Nucleus accumbens (tissue), 56 donors: ENCODE measurements at places on chromosomes 11 and 22.

- DNase-seq = no peak
These were observed 178.6 kb downstream of the CNTN5 start for GRCh38 chr11:99199341-99199740.

DNA sequence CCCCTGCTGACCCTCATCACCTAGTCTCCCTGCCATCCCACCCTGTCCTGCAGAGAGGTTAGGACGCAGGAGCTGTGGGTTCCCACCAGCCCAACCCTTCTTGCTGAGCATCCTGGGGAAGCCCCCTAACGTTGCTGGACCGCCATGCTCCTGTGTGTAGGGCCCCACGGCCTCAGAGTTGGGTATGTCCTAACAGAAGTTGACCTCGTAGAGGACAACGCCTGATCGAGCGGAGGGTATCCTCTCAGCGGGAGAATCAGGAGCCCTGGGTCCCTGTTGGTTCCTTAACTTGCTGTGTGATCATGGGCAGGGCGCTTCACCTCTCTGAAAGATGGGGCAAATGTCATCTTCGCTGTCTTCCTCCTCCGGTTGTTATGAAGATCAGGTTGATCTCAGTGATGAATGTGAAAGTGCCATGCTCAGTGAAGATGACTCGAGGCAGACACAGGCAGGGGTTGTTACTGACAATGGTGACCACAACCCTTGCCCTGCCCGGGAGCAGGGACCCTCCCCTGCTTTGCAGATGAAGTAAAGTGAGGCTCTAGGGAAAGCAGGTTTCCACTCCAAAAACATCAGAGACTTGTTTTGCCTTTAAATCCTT, 19.3 kb upstream of the CD5 start:
- DNase-seq = no peak

DNA sequence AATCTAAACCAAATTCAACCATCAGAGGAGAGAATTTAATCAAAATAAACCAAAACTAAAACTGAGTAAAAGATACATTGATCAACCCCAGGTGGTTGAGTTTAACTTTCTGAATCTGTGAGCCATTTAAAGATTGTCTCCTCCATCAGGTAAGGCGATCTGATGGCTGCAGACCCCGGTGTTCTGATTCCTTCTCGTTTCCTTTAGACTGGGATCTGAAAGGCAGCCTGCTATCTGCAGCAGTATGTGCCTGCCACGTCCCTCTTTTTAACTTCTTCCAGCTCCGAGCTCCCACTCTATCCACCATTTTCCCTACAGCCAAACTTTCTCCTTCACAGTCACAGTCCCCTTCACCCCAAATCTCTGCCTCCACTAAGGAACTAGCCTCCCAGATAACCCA, 66.1 kb upstream of the ARHGAP32 start:
- DNase-seq = no peak

DNA sequence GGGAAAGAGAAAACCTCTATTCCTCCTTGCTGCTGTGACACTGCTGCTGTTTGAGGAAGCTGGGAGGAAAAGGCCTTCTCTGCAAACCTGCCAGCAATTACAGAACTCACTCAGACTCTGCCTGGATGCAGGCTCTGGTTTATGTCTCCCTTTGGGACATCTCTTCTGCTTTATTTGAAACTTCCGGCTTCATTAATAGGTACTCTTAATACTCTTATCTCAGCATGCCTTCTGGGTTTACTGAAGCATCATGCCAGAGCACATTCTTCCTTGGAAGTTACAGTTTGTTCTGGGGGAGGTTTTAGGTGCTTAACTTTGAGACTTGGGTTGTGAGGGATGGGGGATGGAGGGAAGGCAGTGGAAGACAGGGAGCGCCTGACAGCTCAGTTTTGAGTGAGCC, 79.9 kb downstream of the NAV2 start:
- DNase-seq = no peak

- DNase-seq = peak; percentile 41
These were observed 13.8 kb upstream of the TEF start for GRCh38 chr22:41367680-41368542.

DNA sequence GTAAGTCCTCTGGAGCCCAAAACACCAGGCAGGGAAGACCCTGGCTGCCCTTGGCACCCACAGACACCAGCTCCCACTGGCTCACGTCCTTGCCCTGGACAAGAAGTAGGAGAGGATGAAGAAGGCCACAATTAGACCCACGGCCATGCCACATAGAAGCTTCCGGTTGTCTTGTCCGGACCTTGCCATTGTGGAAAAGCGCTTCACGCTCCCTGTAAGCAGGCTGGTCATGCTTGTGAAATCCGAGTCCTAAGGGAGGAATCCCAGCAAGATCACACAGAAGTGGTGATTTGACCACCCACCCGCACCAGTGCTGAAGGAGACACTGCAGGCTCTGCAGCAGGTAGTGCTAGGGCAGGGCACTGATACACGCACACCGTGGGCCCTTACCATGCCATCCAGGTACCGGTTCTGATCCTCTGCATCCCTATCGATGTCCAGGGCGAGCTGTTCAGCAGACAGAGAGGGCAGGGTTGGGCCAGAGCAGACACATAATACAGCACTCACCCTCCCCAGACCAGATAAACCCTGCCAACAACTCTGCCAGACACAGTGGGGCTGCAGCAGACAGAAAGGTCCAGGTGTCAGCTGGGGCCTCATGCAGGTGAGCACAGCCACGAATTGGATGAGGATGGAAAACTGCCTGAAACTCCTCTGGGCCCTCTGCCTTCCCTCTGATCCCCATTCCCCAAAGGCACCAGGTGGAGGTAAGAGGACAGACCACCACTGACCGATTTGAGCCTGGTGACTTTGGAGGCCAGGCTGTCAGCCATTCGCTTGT, 1.8 kb downstream of the BET1L start:
- no peak for DNase-seq

DNA sequence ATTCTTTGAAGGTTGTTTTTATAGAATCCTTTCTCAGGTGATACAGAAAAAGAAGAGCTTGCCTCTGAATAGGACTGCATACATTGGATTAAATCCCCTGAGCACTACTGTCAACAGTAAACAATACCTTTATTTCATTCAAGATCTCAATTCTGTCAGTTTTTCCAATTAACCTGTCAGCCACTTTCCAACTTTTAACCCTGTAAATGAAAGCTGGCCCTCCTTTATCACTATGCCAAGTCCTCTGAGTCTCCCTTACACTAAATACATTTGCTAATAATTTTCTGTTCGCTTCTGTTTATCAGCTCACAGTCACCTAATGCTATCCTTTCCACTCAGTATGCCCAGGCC, 213.7 kb upstream of the ARHGAP42 start:
- DNase-seq = no peak

DNA sequence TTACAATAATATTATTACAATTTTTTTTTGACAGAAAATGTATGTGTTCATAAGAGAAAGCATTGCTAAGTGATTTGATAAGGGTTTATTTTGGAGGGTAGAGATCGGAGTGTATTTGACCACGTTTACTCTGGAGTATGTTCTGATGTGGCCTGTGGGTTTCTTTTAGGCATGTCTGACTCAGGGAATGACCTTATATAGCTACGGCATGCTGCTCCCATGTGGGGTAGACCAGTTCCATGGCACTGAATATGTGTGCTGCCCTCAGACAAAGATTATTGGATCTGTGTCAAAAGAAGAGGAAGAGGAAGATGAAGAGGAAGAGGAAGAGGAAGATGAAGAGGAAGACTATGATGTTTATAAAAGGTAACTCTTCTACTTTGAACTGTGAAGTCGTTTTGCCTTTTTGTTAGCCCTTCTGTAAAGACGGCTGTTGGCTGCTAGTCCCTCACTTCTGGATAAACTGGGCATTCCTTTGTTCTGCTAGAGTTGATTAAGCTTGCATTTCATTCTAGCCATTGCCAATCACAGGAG, 38.1 kb upstream of the ST14 start:
- no peak for DNase-seq

- no peak for DNase-seq
These were observed 26.5 kb upstream of the CADM1 start for GRCh38 chr11:115530752-115531151.

- DNase-seq = no peak
These were observed 8.7 kb upstream of the GLB1L3 start for GRCh38 chr11:134267461-134267860.

GRCh38 chr11:108967571-108967970, 302.7 kb downstream of the DDX10 start:
- peak; percentile 3 for DNase-seq

GRCh38 chr11:130634186-130634585, 185.7 kb downstream of the ADAMTS15 start:
- no peak for DNase-seq

DNA sequence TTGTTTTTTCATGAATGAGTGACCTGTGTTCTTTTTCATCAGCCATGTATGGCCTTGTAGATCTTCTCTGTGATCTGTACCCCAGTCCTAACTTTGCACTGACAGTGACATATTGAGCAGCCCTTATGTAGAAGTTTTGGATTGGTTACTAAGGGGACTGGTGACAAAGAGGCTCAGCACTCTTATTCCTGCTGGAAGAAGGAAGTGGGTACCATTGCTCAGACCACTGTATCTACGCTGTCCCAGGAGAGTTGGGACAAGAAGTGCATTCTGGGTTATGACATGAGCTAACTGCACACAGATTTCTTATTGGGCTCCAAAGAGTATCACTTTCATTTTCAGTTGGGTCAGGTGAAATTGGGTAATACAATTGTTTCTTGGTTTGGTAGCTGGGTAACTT, 107.8 kb upstream of the RASSF10 start:
- no peak for DNase-seq

- DNase-seq = no peak
These were observed 21.7 kb downstream of the FAM168A start for GRCh38 chr11:73576185-73576614.

- DNase-seq = no peak
These were observed 11.5 kb upstream of the CASP4 start for GRCh38 chr11:104979839-104980238.

GRCh38 chr11:72813740-72814285, 398 bp upstream of the ATG16L2 start:
- no peak for DNase-seq

- DNase-seq = no peak
These were observed 196.2 kb downstream of the TBC1D22A start for GRCh38 chr22:46958658-46959057.
